ENCODE measurements at places on chromosomes 1 and 21. TPM values are rescaled to one million over a fixed set of nuclear protein-coding genes. Genes with fewer than 3 reads are reported as not detected.

DNA sequence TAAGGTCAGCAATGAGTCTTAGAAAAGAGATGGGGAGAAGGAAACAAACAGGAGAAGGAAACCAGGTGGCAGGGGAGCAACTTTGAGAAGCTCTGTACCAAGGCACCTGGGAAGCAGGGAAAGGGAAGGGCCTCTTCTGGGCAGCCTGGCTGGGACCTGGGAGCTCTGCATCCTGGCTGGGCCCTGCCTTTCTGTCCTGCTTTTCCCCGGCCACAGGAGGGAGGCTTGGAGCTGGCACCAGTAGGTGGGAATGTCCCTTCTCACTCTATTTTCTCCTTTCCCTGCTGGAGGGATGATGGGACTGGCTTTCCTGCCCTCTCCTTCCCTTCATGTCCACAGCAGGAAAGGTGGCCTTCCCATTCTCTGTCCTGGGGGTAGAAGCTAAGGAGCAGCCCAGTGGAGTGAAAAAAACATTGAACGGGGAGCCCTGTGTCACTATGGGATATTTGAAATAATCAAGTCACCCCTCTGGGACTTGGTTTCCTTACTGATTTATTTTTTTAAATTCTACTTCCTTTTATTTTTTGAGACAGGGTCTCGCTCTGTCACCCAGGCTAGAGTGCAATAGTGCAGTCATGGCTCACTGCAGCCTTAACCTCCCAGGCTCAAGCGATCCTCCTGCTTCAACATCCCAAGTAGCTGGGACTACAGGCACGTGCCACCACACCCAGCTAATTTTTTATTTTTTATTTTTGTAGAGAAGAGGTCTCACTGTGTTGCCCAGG lies 5.1 kb upstream of the NES start:
- no peak overlapping the region for H3K4me3 ChIP-seq
- no peak overlapping the region for H3K27ac ChIP-seq
- H3K27me3 ChIP-seq, result peaks cover 25% of the 10 kb centered on the region
- H3K4me1 ChIP-seq, result peaks cover 36% of the 10 kb centered on the region

DNA sequence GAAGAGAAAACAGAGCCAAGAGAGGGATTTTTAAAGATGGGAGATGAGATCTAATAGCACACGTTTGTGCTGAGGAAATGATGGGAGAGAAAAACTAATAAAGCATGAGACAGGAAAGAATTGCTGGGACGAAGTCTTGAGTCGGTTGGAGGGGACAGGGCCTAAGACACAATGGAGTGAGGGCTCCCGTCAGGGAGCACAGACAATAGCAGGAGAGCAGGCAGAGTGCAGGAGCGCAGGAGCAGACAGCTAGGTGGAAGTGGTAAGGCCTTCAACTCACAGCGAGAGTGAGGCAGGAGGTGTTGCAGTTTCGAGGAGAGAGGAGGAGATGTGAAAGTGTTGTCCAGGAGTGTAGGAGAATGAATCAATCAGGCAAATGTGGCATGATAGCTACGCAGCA lies 59.9 kb upstream of the SOX13 start:
- peaks cover 19% of the 10 kb centered on the region for H3K4me1 ChIP-seq
- H3K27ac ChIP-seq, result no peak overlapping the region
- 0 out of 2 replicates have a peak, but pooled peaks cover 6% of the 10 kb centered on the region for H3K27me3 ChIP-seq
- no peaks in the 10 kb centered on the region for H3K36me3 ChIP-seq
- no peak overlapping the region for H3K4me3 ChIP-seq

GRCh38 chr1:53896635-53897229 lies 2.7 kb downstream of the DIO1 start:
- no peaks in the 10 kb centered on the region for H3K4me1 ChIP-seq
- H3K4me3 ChIP-seq, result no peak overlapping the region
- H3K36me3 ChIP-seq, result no peaks in the 10 kb centered on the region
- H3K27me3 ChIP-seq, result peaks cover 10% of the 10 kb centered on the region

GRCh38 chr1:116754198-116754977 lies at the start of gene CD2:
Gene CD2 (plus strand): TSS chr1:116754430. CDS start chr1:116754493, 63 bp downstream.
- H3K27me3 ChIP-seq, result no peaks in the 10 kb centered on the region
- H3K36me3 ChIP-seq, result 0 out of 2 replicates have a peak, but pooled peaks cover 4% of the 10 kb centered on the region

Gene NPPA
- total RNA-seq, result not detected

Gene RCSD1
- total RNA-seq, result 0.50 TPM
